Right renal pelvis (tissue), 4 donors: ENCODE measurements at places on chromosomes 7 and 10. TPM values are rescaled to one million over a fixed set of nuclear protein-coding genes. Genes with fewer than 3 reads are reported as not detected.

DNA sequence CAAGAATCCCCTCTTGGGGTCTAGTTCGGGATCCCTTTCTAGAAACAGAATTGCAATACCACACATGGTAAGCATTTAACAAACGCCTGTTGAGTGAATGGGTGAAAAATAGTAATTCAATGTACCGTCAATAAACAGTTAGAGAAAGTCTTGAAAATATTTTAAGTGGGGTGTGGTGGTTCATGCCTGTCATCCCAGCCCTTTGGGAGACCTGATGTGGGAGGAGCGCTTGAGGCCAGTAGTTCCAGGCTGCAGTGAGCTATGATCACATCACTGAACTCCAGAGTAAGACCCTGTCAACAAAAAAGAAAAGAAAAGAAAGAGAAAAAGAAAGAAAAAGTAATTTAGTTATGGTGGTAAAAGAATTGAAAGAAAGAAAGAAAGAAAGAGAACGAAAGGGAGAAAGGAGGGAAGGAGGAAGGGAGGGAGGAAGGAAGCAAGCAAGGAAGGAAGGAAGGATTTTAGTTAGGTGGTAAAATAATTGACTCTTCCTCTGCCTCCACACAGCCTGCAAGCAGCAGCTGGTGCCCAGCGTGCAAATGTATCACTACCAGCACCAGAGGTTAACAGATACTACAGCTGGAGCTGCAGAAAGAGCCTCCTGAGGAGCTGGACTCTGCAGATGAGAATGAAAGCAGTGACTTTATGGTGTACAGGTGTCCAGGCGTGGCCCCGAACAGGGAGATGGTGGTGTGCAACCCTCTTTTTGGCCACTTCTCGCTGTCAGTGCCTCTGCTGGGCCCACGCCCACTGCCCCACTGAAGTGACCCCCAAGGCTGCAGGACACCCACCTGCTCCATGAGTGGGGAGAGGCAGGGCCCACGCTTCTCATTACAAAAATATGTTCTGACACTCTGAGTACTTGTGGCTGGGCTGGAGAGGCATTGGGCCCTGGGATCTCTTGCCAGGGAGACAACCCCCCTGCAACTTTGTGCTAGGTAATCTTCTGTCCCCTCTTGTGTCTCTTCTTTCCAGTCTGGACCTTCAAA is 135.4 kb downstream of the BAMBI start:
- no peak for DNase-seq

Gene HOXA6
- 24.3 TPM for polyA plus RNA-seq

DNA sequence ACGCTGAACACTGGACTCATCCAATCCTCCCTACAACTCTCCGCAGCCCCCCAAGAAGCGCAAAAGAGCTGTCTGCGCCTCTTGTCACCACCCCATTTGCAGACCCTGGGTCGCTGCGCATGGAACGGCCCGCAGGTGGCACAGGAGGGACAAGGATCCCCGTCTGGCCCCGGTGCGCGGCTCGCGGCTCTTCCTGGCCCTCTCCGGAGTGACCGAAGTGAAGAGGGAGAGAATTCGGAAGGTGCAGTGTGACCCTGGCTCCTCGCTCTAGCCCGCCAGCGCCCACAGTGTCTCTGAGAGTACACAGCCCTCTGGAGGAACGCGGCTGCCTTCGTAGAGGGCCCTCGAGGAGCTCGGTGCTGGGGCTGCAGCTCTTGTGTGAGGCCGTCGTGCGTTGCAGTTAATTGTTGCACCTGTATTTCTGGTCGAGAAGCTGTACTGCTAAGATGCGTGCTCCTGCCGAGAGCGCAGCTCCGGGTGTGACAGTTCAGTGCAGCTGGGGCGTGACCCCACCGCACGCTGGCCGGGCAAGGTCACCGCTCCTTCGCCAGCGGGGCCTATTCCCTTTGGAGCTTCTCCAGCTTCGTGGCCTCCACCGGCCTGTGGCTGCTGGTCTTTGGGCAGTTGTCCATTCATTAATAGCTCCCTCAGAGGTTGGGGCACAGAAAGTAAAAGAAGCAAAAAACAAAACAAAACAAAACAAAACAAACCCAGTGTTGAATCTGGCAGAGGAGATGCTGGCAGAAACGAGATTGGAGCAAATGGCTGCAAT is 119.0 kb downstream of the SEC23IP start:
- no peak for DNase-seq

GRCh38 chr7:131525820-131526219 is 30.6 kb downstream of the PODXL start:
- DNase-seq, result no peak

GRCh38 chr10:91341686-91342085 is 68.5 kb upstream of the HECTD2 start:
- DNase-seq, result no peak

GRCh38 chr10:69961881-69962745 is 90.5 kb upstream of the MACROH2A2 start:
- no peak for DNase-seq

Gene SPRN
- 5.1 TPM for polyA plus RNA-seq

DNA sequence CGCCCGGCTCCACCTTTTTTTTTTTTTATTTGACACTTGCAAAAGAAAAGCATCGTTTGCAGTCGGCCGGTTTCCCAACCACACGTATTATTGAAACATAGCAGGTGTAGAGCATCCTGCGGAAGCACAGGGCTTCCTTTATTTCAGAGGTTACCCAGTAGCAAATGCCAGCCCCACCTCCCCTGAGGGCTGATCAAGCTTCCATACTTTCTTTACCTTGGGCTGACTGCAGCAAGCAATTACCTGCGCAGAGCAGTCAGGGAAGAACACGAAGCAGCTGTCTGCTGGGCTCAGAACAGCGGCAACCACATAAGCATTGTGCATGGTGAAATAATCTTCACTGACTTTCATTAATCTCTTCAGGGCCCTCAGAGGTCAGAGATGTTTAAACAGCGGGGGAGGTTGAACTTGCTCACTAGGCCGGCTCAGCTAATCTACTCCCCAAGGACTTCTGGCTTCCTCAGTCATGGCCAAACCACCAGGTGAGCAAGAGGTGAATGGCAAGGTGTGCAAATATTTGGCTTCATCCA is 784.7 kb upstream of the AUTS2 start:
- no peak for DNase-seq

GRCh38 chr7:19413443-19413965 is 268.3 kb upstream of the FERD3L start:
- DNase-seq, result no peak

GRCh38 chr7:151081170-151082101 is 827 bp upstream of the FASTK start:
- DNase-seq, result no peak

DNA sequence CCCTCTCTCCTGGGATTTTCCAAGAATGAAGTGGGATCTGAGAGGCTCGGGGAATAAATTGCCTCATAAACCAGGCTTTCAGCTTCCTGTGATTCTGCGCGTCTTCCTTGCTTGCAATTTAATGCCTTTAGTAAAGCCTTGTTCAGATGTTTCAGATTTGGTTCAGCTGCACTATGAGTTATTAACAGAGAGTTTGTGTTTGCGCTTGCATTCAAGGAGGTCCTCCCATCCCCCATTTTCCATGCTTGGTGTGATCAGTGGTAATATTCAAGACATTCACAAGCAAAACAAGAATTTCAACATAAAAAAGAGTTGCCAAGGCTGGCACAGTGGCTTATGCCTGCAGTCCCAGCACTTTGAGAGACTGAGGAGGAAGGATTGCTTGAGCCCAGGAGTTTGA is 1068.9 kb downstream of the TYW1 start:
- DNase-seq, result no peak

Gene GBF1
- polyA plus RNA-seq, result 43.1 TPM

DNA sequence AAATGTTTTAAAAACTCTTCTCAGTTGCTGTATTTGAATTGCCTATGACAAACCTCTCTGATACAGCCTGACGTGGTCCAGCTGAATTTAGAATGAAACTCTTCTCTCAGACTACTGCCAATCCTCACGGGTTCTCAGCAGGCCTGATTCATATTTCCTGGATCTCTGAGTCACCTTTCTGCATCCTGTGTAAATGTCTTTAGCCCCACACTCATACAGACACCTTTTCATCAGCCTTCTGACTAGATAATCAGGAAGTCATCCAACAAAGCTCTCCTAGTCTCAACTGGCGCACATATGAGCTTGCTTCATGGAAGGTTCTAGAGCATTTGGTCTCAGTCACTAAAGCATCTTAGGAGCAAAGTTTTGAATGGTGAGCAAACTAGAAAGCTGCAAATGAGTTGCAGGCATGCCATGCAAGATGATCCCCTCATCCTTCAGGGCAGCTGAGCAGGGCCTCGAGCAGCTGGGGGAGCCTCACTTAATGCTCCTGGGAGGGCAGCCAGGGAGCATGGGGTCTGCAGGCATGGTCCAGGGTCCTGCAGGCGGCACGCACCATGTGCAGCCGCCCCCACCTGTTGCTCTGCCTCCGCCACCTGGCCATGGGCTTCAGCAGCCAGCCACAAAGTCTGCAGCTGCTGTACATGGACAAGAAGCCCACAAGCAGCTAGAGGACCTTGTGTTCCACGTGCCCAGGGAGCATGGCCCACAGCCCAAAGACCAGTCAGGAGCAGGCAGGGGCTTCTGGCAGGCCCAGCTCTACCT is 182.8 kb downstream of the ARHGAP12 start:
- DNase-seq, result no peak

- no peak for DNase-seq
Measured at GRCh38 chr10:79335470-79336235, 11.6 kb upstream of the PPIF start.

DNA sequence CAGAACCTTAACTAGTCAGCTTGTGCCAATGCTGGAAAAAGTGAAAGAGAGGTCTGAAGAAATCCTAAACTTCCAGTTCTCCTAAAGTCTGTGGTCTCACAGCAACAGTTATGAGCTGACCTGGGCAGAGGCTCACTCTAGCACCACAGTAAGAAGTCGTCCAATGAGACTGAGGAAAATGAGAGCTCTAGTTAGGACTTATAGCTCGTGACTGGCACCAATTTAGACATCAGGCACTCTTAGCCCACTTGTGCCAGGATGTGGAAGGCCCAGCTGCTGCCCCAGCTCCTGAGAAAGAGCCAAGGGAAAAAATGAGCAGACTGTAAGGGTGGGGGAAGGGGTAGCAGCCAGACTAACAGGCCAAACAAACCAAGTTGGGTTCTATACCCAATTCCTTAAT is 7.6 kb downstream of the MMS19 start:
- no peak for DNase-seq

GRCh38 chr10:75469006-75469616 is 37.7 kb downstream of the LRMDA start:
- DNase-seq, result no peak

GRCh38 chr7:16758631-16759611 is 5.4 kb downstream of the TSPAN13 start:
- no peak for DNase-seq

DNA sequence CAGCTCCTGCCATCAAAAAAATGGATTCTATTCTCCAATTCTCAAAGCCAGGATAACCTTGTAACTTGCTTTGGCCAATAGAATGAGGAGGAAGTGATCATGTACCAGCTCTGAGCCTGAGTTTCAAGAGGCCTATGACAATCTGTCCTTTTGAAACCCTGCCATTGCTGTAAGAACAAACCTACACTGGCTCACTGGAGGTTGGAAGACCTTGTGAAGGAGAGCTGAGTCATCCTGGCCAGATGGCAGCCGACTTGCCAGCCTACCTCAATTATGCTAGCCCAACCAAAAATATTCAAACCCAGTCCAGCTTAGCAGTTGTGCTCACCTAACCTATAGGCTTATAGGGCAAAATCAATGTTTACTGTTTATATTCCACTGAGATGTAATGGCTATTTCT is 93.0 kb downstream of the HGF start:
- DNase-seq, result no peak

Gene TRUB1
- 38.0 TPM for polyA plus RNA-seq

- DNase-seq, result no peak
Measured at GRCh38 chr7:51040787-51041186, 258.1 kb upstream of the GRB10 start.

Gene C7orf57
- 0.69 TPM for polyA plus RNA-seq

Gene CUTC
- 25.9 TPM for polyA plus RNA-seq

- DNase-seq, result no peak
Measured at GRCh38 chr10:129845111-129845753, 118.8 kb downstream of the EBF3 start.

- DNase-seq, result no peak
Measured at GRCh38 chr10:34102893-34103506, 712.1 kb downstream of the PARD3 start.

Gene ZNF775
- 5.6 TPM for polyA plus RNA-seq

Gene TACR2
- 0.30 TPM for polyA plus RNA-seq

GRCh38 chr7:151897951-151898686 is 21.2 kb upstream of the PRKAG2 start:
- no peak for DNase-seq

DNA sequence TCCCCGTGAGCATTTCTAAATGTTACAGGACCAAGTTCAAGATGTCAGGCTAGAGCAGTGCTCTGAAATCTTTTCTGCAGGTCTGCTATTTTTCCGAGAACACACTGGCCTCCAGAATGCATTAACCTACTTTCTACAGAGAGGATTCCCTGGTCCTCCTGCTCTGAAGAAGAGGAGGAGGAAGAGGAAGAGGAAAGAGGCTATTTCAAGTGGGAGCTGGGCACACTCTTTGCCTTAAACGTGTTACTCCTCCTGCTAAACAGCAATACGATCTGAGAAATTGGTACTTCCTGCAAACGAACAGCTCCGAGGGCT is 157.4 kb downstream of the FRMD4A start:
- DNase-seq, result no peak

GRCh38 chr10:123614888-123615287 is 51.3 kb upstream of the GPR26 start:
- DNase-seq, result peak; percentile 75

DNA sequence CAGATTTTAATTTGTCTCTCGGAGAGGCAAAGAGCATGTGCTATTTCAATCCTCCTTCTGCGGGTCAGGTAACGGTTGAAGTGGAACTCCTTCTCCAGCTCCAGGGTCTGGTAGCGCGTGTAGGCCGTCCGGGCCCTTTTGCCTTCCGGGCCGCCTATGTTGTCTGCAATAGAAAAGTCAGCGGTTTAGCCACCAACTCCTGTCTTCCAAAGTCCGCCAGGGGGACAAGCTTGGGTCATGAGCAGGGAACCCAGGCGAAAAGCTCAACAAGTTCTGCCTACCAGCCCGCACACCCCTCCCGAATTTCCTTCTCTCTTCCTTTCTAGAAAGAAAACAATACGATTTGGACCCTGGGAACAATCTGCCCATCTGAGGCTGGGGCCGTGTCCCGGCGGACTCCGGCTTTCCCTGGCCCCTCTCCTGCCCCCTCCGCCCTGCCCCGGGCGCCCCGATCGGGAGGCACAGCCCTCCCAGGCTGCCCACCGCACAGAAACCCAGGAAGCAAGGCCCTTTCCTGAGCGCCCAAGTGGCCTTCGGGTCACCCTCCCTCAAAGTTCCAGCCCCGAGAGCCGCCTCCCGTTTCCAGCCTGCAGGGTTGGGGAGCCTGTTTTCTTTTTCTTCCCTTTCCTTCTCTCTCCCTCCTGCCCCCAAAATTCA is 1.4 kb downstream of the HOXA5 start:
- no peak for DNase-seq

DNA sequence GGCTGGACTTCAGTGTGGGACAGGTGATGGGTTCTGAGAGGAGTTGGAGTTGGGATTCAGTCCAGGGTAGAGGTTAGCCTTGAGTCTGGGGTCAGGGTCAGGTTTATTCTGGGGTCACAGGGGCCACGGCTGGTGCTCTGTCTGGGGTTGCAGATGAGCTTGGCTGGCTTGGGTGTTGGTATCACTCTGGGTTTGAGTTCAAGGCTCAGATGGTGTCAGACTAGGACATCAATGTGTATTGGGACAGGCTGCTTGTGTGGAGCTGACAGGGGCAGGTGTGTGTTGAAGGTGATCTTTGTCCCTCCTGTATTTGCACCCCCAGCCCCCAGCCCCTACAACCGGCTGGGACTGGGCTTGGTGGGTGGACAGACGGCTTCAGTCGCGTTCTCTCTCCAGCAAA is 26.8 kb downstream of the TMEM270 start:
- no peak for DNase-seq

- no peak for DNase-seq
Measured at GRCh38 chr7:93238748-93239147, 6.6 kb downstream of the VPS50 start.
